ENCODE measurements at places on chromosomes 12 and 14. TPM values are rescaled to one million over a fixed set of nuclear protein-coding genes. Genes with fewer than 3 reads are reported as not detected.

The P2RX2 gene
- not detected for total RNA-seq

The PIK3C2G gene
- not detected for total RNA-seq

The FSCB gene
- not detected for total RNA-seq

The LMO3 gene
- 179 TPM for total RNA-seq

The CLEC7A gene
- total RNA-seq: not detected

The MGP gene
- not detected for total RNA-seq

The TSHR gene
- total RNA-seq: not detected

The SPIC gene
- not detected for total RNA-seq

The UNC79 gene
- not detected for total RNA-seq

DNA sequence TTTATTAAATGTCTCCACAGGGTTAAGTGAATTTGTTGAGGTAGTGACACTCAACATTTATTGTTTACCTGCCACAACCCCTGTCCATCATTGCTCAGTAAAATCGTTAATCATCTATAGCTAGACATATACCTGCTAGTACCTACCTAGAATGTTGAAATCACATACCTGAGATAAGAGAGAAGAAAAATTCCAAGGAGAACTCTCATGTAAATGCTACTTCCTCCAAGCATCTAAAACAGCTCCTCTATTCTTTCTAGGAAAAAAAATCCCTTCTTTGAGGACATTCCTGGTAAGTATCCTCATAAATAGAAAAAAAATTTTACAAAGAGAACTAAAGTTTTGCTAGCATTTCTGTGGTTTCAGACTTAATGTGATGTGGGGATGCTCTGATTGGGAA is 325.1 kb downstream of the DAD1 start:
- DNase-seq: no peak

DNA sequence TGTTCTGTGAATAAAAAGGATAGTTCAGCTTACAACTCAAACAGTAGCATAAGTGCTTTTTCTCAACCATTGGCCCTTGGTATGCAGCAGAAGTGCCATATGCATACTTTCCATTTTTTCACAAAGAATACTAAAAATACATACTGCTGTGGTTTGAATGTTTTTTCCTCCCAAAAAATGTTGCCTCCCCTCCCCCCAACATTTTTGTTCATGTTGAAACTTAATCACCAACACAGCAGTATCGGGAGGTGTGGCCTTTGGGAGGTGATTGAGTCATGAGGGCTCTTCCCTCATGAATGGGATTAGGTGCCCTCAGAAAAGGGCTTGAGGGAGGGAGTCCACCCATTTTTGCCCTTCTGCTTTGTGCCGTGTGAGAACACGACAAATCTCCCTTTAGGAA is 198.6 kb downstream of the ESR2 start:
- peak; percentile 51 for DNase-seq

DNA sequence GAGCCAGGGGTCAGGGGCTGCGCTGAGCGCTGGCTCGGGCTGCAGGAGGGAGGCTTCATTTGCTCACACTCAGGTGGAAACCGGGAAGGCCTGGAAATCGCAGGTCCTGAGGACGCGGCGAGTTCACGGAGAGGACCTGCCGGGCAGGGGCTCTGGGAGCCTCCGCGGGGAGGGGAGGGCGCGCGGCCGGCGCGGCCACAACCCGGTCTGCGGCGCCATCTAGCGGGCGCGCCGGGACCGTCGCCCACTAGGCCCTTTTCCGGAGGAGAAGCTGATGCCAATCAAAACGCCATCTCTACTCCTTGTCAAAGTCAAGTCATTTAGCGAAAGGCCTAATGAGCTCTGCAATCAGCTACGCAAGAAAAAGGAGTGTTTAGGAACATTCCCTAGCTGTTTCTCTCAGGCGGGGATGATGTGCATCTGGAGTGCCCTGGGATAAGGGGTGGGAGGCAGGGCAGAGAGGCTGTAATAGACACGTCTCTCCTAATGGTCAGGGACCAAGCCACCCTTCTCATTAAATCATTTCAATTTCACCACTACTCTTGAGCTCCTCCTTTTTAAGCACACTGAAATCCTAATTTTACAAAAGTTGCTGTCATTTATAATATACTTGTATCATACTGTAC is 885.8 kb upstream of the TMEM132C start:
- peak; percentile 34 for DNase-seq

DNA sequence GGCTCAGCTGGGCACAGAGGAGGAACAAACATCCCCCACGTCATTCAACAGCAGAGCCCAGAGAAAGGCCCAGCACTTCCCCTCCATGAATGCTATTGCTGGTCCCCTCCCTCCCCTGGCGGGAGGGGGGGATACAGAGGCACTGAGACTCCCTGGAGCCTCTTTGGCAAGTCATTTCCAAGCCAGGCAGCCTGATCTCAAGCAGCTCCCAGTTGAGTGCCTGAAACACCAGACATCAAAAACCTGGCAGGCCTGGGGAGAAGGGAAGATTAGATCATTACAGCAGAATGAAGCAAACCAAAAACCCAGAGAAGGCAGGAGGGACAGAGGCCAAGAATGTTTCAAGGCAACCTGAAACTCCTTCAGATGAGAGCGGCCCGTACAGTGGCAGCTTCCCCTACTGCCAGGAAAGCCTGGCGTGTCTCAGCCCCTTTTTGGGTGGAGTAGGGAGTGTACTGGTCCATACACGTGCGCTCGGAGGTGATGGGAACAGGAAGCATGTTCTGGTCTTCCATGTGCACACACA is 92.1 kb downstream of the LRRC74A start:
- no peak for DNase-seq

DNA sequence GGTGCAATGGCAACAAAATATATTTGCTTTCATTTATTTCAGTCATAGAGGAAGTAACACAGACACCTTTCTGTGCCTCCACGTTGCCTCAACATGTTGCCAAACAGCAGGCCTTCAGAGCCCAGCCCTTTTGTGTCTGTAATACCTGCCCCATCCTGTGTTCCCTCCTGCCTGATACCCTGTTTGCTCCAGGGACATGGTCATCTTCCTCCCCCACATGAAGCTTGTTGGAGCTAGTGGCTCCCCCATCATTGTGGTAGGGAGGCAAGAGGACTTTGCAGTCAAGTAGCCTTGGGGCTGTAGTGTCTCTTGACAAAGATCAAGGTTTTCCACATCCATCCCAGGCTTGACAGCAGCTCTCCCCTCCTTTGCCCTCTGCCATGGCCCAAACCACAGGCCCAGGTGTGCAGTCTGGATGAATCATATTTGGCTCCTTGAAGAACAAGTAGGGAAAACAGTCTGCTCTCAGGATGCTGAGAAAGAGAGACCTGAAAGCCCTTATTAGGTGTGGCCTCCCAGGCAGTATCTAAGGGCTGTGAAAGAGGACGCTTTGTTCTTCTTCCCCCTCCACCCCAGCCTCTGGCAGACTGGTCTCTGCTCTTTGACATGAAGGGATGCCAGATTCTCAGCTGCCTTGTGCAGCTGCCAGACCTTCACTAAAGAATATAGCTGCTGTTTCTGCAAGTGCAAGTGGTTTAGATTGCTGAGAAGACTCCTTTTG is 329.0 kb downstream of the C12orf75 start:
- DNase-seq: no peak

- DNase-seq: peak; percentile 66
Measured at GRCh38 chr12:47876440-47876960, 28.3 kb downstream of the VDR start.

DNA sequence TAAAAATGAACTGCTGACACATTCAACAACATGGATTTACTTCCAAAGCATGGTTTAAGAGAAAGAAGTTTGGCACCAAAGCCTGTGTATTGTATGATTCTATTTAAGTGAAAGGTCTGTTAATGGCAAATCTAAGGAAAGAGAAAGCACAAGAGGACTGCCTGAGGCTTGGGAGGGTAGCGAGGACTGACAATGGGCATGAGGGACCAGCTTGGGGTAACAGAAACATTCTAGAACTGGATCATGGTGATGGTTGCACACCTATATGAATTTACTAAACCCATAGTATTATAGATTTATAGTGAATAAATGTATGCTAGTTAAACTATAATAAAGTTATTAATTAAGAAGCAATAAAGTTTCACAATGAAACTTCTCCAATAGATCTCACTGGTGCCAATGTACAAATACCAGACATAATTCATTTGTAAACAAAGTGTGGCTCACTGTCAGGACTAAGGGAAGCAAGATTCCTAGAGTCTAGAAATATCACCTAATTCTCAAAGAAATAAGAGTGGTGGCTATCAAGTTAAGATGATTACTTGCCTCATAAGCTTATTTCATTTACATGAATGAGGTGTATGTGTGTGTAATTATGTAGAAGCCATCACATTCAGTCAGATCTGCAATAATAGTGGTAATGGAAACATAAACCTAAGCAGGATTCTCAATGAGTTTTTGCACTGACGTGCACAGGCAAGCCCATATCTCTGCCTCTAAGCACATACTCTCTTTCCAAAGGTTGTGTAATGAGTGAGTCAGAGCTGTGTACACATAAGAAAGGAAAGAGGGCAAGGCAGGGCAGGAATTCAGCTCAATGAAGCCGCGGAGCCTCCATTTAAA is 353.4 kb downstream of the KCNH5 start:
- DNase-seq: peak; percentile 21

DNA sequence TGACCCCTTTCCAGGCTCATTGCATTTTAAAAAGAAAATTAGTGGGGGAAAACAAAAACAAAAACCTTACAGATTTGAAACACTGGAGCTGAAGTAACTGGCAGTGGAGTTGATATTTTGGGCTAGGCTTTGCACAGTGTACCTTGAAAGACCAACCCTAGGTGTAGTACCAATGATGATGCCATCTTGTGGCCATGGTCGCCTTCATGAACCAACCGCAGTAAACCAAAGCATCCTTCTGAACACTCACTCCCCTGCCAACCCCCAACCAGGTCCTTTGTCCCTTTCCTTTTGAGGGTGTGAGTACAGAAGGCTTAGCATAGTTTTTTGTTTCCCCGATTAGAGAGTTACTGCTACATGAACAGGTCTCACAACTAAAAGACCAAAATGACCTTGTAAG is 5.9 kb downstream of the TOMM20L start:
- no peak for DNase-seq

DNA sequence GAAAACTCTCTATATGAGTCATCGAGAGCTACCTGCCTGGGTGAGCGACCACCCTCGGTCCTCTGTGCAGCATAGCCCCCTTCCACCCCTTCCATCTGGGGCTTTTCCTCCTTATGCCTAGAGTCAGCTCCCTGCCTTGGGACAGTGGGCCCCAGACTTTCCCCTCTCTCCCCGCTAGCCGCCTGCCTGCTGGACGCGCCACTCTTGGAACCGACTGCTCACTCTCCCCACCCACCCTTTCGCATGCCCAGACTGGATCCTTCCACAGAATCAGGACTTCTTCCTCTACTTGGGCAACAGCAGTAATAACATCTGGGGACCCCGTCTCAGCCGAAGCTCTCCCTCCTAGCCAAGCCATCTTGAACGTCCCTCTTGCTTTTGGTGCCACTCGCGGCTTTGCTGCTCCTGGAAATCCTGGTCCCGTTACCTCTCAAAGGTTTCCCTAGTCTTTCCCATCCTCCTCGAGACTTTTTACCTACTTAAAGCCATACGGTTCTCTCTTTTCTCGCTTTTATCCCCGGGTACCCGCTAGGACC is 671 bp downstream of the ESYT1 start:
- no peak for DNase-seq

GRCh38 chr12:89678225-89678624 is 30.4 kb downstream of the ATP2B1 start:
- DNase-seq: no peak

GRCh38 chr14:104876251-104876699 is 11.2 kb downstream of the CEP170B start:
- peak; percentile 46 for DNase-seq

DNA sequence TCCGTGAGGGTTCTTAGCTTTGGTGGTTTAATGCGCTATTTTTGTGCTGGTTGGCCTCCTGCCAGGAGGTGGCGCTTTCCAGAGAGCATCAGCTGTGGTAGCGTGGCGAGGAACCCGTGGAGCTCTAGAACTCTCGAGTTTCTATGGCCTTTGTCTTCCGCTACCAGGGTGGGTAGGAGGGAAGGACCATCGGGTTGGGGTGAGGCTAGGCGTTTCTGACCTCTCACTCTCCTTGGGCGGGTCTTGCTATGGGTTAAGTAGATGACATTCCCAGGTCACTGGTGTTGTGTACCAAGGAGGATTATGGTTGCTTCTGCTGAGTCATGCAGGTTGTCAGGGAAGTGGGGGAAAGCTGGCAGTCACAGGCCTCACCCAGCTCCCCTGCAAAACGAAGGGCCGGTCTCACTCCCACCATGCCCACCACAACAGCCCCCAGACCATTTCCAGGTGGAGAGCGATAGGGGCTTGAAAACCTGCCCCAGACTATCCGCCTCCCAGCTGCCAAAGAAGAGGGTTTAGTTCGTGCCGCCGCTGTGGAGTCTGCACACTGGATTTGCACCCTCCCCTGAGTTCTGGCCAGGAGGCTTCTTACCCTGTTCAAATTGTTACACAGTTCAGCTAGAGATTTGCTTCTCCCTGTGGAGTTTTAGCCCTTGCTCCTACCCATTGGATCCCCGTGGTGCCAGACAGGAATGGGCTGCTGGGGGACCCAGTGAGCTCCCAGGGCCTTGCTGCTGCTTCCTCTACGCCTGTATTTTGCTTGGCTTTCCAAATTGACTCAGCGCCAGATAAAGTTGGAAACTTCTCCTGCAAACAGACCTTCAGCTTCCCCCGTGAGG is 21.9 kb downstream of the RNFT2 start:
- no peak for DNase-seq

DNA sequence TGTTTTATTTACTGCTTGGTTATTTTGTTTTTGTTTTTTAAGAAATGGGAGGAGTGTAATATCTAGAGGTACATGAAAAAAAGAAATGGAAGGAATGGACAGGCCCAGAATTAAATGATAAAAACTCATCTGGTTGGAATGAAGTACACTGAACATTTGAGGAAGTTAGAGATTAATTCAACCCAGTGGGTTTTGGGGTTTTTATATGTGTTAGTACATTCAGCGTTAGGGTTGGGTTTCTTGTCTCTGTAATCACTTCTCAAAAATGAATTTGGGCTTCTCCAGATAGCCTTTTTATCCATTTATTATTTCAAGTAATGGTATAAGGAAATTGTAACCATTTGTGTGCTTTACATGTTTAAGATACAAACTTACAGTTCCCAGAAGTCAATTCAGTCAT is 19.5 kb upstream of the NUP107 start:
- DNase-seq: no peak

- no peak for DNase-seq
Measured at GRCh38 chr12:117582135-117582784, 220.8 kb upstream of the NOS1 start.

- peak; percentile 69 for DNase-seq
Measured at GRCh38 chr12:27277846-27278260, 33.8 kb downstream of the STK38L start.

DNA sequence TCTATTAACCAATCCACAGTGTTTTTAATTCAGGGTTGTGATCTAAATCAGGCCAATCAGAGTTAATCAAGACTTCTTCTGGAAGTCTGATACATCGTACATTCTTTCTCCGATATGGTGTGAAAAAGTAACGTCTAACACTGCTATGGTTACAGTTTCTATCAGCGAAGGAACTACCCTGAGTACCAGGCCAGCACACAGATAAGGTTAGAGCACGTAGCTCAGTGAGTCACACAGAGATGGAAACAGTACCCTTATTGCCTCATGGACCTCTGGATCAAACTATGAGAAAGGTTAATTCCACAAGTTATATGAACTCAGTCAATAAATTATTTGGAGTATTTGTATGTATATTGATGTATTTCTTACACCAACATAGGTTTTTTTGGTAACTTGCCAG is 3.3 kb downstream of the OR6C68 start:
- no peak for DNase-seq

GRCh38 chr12:132783917-132784531 is 22.4 kb upstream of the ANKLE2 start:
- DNase-seq: no peak

- no peak for DNase-seq
Measured at GRCh38 chr12:113641426-113642030, 169.9 kb upstream of the LHX5 start.
